ENCODE measurements at places on chromosomes 12 and 14.
A peak's percentile ranks its signal among the peaks of the same experiment; 100 is the strongest.

DNA sequence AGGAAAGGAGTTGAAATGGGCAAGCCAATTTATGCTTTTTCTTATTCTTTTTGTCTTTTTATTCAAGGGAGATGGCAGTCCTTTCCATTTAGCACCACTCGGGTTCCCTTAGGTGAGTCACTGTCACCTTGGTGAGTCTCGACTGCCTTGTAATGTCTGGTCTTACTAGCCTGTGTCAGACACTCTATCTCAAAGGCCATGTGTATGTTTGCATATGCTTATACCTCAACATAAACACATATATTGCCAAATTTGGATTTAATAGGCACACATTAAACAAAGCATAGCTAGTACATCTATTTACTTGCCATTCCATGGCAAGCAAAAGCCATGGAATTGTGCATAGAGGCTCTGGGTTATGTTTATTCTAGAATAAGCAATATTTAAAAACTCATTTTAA lies 624.9 kb upstream of the FOXG1 start:
- no peak for DNase-seq

GRCh38 chr14:68877993-68878575 lies 85.2 kb upstream of the ZFP36L1 start:
- DNase-seq, result no peak

DNA sequence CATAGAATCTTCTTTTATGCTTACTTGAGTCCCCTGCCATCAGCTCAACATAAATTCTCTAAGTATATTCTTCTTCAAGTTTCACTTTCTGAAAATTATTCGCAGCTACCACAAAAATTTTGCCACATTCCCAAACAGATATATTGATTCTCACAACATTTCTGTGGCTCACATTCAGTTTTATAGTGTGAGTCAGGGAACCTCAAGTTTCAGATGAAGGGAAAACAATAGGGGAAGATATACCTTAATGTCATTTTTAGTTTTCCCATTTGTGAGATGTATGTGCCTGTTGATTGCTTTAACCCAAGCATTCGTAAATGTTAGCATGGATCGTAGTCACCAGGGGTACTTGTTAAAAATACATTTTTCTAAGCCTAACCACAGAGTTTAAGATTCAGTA lies 465.8 kb downstream of the CCER1 start:
- no peak for DNase-seq

DNA sequence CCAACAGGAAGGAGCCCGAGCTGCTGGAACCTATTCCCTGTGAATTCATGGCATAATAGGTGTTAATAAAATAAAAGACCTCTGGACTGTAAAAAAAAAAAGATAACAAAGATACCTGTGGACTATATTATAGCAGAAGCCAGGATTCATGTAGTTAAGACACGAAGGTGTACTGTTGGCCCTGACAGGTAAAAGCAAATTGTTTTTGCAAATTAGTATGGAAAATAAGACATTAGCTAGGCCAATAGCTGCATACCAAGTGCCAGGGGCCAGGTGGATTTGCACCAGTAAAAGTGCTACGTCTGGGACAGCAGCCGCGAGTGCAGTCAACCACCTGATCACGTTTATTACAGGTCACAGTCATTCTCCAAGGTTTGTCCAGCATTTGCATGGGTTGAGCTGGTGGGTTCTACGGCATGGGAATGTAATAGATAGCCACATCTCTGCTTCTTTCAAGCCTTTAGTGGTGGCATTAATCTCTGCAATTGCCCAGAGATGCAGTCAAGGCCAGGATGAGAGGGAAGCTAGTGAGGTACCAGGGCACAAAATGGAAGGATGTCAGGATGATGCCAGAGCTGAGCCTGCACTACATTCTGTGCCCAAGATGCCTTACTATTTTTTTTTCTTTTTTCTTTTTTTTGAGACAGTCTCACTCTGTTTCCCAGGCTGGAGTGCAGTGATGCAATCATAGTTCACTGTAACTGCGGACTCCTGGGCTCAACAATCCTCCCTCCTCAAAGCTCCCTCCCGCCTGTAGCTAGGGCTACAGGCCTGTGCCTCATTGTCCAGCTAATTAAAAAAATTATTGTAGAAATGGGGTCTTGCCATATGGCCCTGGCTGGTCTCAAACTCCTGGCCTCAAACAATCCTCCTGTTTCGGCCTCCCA lies 26.3 kb downstream of the TNFAIP2 start:
- DNase-seq, result no peak

DNA sequence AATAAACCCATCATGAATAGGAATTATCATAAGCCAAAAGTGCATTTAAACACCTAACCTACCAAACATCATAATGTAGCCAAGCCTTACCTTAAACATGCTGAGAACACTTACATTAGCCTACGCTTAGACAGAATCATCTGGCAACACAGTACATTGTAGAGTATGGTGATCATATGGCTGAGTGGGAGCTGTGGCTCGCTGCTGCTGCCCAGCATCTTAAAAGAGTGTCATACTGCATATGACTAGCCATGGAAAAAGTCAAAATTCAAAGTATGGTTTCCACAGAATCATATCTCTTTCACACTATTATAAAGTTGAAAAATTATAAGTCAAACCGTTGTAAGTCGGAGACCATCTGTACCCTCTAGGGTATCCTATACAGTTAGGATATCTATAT lies 32.0 kb upstream of the PRPF39 start:
- no peak for DNase-seq

DNA sequence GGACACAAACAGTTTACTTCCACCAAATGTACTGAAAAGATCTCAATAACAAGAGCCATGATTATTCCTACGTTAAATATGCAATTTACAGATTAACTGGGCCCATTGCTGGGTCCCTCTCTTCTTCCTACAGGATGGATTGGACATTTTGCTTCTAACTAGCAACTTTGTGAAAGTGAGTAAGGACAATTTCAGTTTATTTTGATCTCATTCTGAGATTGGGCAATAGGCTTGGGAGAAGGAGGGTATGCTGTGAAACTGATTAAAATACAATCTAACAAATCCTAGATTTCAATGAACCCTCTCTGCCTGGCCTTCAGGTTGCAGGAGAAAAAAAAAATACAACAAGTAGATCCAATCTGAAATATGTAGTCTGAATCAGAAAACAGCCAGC lies 121.5 kb downstream of the PRKD1 start:
- no peak for DNase-seq

- DNase-seq, result peak; percentile 10
Observed at GRCh38 chr12:100234591-100235304, 32.1 kb downstream of the DEPDC4 start.

GRCh38 chr12:113796852-113797534 lies 169.1 kb downstream of the RBM19 start:
- no peak for DNase-seq

GRCh38 chr12:52542785-52543318 lies 10.1 kb downstream of the KRT71 start:
- DNase-seq, result no peak
